ENCODE measurements at places on chromosomes 11 and 22.

GRCh38 chr22:28670161-28670560 lies 9.5 kb downstream of the TTC28 start:
- DNase-seq: no peak

- no peak for DNase-seq
Observed at GRCh38 chr22:50425179-50425916, 49.5 kb downstream of the SBF1 start.

DNA sequence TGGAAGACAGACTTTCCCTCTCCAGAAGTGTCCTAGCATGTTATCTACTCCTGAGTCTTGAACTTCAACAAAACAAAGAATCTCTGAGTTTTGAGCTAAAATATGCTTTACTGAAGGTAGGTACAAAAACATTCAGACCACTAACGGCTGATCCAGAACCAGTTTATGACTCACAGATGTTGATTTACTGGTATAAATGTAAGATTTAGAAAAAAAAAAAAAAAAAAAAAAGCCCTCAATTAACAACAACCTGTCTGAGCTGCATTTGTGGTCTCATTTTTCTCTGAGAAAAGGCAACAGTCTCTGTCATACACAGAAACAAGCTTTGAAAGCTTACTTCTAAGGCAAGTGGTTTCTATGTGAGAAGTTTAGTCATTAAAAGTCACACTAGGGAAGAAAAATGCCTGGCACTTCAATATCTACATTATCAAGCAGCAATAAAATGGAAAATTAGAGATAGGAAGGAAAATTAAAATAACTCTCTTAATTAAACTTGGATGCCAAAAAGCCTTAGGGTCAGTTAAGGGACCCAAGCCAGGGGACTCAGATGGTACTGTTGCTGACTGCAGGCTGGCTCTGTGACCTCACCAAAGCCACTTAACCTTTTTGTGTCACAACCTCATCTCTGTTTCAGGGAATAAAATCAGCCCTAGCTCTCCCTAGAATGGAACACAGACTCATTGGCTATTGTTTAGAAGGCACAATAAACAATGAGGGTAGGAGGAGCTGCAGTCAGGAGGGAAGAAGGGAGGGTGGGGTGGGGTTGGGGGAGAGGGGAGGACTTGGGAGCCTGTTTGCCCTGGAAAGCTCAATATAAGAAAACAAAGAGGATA lies 61.7 kb downstream of the ETS1 start:
- DNase-seq: peak; percentile 92

DNA sequence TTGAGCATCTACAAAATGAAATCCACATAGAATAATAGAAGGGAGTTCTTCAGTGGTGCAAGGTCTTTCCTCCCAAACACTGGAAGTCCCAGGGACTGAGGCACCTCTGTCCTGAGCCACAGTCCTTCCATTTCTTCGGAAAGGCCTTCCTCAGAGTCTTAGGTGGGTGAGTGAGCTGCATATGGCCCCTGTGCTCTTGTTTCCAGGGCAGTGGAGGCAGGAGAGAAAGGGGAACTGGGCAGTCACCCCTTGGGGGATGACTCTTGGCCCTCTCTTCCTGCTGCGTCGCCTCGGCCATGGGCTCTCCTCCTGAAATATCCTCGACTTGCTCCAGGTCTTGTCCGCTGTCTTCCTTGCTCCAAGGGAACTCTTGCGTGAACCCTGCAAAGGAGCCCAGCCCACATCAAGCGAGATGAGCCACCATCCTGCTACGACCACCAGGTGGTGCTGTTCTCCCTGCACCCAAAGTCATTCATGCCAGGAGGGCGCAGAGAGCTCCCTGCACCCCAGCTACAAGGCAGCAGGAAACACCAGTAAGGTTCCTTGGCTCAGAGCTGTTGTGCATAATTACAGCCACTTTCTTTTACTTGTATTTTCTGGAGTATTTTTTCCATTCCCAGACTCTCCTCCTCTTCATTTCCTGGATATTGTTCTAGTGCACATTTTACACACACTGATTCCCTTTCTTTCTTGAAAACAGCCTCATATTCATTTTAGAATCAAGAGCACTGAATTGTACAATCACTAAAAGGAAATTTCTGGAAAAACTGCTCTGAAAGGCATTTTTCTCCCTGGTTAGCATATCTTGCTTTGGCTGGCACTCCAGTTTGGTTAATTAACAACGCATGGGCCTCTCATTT lies 397.8 kb downstream of the OPCML start:
- peak; percentile 27 for DNase-seq

DNA sequence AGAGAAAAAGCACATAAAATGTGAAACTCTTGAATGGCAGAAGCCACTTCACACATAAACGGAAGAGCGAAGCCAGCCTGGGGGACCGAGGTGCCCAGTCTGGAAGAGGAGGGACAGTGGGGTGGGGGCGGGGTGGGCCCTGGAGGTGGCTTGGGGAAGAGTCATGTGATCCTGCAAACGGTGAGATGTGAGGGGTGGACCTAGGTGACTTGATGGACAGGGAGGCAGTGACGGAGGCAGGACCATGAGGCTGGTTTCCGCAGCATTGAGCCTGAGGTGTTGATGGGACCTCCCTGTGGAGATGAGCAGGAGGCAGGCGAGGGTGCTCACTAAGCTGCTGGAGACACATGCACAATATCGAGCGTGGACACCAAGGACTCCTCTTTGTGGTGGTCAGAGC lies 16.8 kb downstream of the ZDHHC24 start:
- no peak for DNase-seq

GRCh38 chr11:4191031-4191571 lies 96.5 kb downstream of the RRM1 start:
- DNase-seq: no peak

GRCh38 chr22:44448271-44448830 lies 49.7 kb downstream of the RTL6 start:
- no peak for DNase-seq

DNA sequence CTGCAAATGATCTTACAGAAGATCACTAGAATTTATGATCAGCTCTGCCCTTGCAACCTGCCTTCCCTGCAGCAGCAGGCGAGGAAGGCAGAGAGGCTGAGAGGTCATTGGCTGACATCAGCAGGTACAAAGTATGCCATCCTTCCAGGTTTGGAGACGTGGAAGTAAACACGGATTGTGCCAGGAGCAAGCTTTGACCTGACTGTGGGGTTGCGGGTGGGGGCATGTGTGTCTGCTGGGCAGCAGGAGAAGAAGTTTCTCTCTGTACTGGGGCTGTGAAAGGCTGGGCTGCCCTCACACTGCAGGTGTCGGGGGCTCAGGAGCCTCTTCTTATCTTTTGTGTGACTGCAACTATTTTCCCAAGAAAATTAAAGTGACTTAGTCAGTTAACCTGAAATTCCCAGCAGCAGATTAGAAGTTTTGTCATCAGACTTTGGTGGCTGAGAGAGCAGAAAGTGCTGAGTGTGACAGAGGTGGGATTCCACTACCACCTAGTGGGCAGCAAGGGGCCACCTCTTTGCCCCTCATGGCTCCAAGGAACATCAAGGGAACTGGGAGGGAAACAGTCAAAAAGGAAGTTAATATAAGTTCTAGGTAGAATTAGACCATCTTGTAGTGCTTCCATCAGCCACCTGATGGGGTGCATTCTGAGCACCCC lies 565.9 kb downstream of the ETS1 start:
- no peak for DNase-seq

GRCh38 chr11:125553357-125553756 lies 15.9 kb upstream of the EI24 start:
- DNase-seq: no peak

- DNase-seq: no peak
Observed at GRCh38 chr11:64224151-64224890, 1.7 kb downstream of the TRPT1 start.

GRCh38 chr11:75280770-75281468 lies 40.3 kb downstream of the TPBGL start:
- no peak for DNase-seq

DNA sequence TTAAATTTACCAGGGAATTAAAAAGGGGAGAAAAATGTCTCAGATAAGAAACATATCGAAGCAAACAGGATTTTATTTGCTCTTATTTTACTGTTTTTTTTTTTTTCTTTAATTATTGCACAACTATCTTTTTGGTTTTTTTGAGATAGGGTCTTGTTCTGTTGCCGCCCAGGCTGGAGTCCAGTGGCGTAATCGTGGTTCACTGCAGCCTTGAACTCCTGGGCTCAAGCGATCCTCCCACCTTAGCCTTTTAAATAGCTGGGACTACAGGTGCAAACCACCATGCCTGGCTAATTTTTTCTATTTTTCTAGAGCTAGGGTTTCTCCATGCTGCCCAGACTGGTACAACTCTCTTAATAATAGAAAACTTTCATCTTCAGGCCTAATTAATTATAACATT lies 32.5 kb downstream of the DRG1 start:
- no peak for DNase-seq

- no peak for DNase-seq
Observed at GRCh38 chr11:46026606-46027293, 94.5 kb downstream of the PHF21A start.

DNA sequence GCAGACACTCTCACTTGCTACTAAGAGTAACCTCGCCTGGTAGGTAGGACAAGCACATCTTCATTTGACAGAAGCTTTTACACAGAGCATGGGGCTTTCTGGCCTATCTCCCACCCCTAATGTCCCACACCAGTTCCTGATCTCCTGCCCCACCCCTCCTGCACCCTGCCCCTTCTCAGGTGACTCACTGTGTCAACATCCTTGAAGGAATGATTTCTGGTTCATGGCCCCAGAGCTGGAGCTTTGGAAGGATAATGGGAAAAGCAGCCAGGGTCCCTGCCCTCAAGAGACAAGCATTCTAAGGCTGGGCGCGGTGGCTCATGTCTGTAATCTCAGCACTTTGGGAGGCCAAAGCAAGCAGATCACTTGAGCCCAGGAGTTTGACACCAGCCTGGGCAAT lies 47.2 kb downstream of the LRFN4 start:
- no peak for DNase-seq

- DNase-seq: no peak
Observed at GRCh38 chr11:126403658-126404057, 48.2 kb downstream of the ST3GAL4 start.

DNA sequence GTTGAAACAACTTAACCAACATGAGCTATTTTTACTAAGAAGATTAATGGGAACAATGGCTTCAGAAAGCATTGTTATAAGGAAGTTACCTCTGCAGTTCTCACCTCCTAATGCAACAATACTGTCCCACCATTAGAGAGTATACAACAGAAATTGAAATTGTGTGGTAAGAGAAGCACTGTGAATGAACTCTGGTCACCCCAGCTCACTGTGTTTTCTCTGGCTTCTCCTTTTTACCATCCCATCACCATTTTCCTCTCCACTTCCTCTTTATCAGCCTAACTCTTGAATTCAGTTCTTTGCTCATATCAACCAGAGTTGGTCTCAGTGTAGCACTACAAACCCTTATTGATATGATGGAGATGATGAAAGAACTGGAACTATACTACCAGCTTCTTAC lies 138.0 kb upstream of the POU2AF2 start:
- DNase-seq: no peak

- DNase-seq: no peak
Observed at GRCh38 chr11:17762309-17762974, 27.9 kb downstream of the KCNC1 start.

GRCh38 chr11:112769170-112769569 lies 192.1 kb upstream of the NCAM1 start:
- no peak for DNase-seq

DNA sequence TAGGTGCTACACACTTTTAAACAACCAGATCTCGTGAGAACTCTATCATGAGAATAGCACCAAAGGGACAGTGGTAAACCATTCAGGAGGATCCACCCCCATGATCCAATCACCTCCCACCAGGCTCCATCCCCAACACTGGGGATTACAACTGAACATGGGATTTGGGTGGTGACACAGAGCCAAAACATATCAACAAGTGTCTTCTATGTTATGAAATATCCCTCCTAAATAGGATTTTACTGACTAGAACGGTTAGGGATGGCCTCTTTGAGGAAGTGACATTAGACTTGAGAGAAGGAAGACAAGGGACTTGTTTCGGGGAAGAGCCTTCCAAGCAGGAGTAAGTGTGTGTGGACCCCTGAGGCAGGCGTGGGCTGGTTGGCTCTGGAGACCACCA lies 11.9 kb upstream of the MRPL11 start:
- no peak for DNase-seq

DNA sequence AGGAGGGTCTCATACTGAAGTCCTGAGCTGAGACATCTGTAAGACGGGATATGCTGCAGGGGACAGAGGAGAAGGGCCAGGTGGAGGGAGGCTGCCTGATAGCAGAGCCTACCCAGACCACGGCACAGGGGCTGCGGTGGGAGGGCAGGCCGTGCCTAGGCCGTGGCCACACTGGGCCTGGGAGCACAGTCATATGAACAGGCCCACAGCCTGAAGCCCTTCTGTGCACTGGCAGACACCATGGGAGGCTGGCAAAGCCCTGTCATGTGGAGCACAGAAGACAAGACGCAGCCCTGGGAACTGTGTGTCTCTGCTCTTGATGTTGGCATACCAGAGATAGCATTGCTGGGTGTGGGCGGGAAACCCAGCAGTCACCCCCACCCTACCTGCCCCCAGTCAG lies 3.3 kb downstream of the SPATA19 start:
- DNase-seq: no peak

- no peak for DNase-seq
Observed at GRCh38 chr11:125335106-125335505, 161.0 kb downstream of the FEZ1 start.

- no peak for DNase-seq
Observed at GRCh38 chr11:60951606-60951903, 421 bp downstream of the SLC15A3 start.

DNA sequence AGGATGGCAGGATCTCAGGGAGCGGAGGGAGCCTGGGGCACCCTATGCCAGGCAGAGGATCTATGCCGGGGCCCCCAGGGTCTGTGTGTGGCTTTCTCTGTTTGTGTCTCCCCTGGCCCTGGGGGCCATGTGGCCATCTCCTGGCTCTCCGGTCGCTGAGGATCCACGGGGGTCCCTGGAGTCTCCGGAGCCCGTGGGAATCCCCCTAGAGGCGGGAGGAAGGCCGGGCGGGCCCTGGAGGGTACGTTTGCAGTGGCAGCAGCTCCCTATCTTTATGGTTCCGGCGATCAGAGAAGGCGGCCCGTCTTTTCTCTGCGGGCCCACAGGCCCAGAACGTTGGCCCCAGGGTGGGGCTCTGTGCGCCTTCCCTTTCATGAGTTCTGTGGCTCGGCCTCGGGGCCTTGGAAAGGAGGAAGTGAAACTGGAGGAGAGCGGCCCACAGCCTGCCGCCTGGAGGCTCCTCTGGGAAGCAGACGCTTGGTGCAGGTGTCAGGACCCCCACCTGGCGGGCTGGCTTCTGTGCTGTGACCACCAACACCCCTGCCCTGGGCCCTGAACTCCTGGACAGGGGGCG lies 82.1 kb downstream of the KCNQ1 start:
- peak; percentile 13 for DNase-seq

- DNase-seq: no peak
Observed at GRCh38 chr11:57777969-57778317, 16.3 kb downstream of the CTNND1 start.

GRCh38 chr11:17631702-17632365 lies 84.8 kb downstream of the OTOG start:
- DNase-seq: no peak

- DNase-seq: no peak
Observed at GRCh38 chr11:47609675-47610074, 15.5 kb upstream of the C1QTNF4 start.

DNA sequence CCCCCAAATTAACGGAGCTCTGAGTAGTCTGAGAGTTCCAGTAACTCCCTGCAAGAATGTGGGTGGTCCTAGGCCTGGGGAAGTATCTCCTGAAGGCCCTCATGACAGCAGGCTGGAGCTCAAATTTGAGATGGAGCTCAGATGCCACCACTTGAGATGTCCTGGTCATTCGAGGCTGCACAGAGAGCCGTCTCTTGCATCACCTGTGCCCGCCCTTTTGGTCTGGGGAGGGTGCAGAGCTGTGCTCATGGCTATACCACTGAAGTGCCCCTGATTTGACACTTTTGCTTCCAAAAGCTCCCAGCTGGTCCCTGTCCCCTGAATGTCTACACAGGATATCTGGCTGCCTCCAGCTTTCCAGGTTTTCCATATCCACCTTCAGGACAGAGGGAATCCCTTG lies 214.0 kb upstream of the B3GAT1 start:
- DNase-seq: no peak

Measured in CD4-positive, alpha-beta T cell treated with Interleukin-4 for 4 hours (primary cell).